Uterus (tissue), 4 donors: ENCODE measurements at places on chromosomes 4 and X. TPM values are rescaled to one million over a fixed set of nuclear protein-coding genes. Genes with fewer than 3 reads are reported as not detected.

The GRIA3 gene
- 13.8 TPM for total RNA-seq

The PLS3 gene
- 129 TPM for total RNA-seq

The TCEAL6 gene
- not detected for total RNA-seq

The SPANXB1 gene
- total RNA-seq, result not detected

The ARR3 gene
- total RNA-seq, result not detected

The MSANTD1 gene
- total RNA-seq, result 3.3 TPM

The FAAH2 gene
- total RNA-seq, result 0.85 TPM

The GATA1 gene
- not detected for total RNA-seq

The PDLIM3 gene
- total RNA-seq, result 131 TPM

The FAM9B gene
- 4.4 TPM for total RNA-seq

DNA sequence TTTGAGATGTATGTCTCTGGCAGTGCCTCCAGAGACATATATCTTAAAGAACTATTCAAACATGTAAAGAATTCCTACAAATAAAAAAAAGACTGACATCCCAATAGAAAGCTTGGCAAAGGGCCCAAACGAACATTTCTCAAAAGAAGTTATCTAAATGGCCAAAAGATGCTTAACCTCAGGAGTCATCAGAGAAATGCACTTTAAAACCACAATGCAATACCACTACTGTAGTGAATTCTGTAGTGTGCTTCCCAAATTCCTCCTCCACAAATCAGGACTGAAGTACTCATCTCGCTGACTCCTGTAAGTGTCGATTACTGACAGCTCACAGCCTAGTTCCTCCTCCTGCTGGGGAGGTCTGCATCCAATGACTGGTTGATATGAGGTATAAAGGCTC, 129.0 kb upstream of the MAMLD1 start:
- DNase-seq, result no peak

DNA sequence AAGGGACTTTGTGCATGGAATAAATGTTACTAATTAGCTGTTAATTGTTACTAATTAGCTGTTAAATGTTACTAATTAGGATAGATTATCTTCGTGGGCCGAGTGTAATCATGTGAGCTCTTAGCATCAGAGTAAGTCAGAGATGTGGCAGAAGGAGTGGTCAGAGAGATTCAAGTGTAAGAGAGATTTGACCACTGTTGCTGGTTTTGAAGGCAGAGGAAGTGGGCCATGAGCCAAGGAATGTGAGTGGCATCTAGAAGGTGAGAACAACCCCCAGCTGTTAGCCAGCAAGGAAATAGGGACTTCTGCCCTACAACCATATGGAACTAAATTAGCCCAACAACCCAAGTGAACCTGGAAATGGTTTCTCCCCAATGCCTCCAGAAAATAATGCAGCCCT, 28.2 kb downstream of the ODAPH start:
- DNase-seq, result no peak

GRCh38 chr4:168723020-168723419, 226.2 kb downstream of the PALLD start:
- DNase-seq, result no peak

DNA sequence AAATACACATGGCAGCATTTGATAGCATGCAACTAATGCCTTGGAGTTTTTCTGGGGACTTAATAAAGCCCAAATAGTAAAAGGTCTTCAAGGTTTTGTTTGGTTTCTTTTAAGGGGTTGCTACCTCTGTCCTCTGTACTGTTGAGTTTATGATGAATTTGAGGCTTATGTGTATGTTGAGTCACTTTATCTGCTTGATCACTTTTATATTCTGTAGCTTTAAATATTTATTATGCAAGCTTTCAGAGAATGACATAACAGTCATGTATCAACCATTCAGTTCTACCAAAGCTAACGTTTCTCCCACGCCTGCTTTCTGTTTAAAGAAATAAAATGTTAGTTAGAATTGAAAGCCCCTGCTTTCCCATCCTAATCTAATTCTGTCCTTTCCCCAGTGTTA, 122.2 kb downstream of the NHS start:
- no peak for DNase-seq

GRCh38 chrX:123665197-123665596, 67.7 kb downstream of the THOC2 start:
- DNase-seq, result no peak

GRCh38 chrX:94908171-94908570, 1234.2 kb downstream of the FAM133A start:
- no peak for DNase-seq

GRCh38 chr4:15318621-15319348, 109.0 kb upstream of the C1QTNF7 start:
- no peak for DNase-seq

- no peak for DNase-seq
Observed at GRCh38 chr4:64766565-64766964, 357.3 kb upstream of the TECRL start.

DNA sequence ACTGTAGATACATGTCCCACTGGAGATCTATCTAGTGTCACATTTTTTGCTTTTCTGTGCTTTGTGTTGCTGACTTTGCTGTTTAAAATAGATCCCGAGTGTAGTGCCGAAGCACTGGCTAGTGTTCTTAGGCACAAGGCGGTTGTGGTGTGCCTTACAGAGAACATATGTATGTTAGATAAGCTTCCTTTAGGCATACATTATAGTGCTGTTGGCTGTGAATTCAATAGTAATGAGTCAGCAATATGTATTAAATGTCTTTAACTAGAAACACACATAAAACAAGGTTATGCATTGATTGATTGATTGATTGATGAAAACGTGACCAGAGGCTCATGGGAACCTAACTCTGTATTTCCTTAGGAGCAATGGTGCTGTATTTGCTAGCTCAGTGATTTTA, 56.2 kb downstream of the COX7B2 start:
- no peak for DNase-seq

DNA sequence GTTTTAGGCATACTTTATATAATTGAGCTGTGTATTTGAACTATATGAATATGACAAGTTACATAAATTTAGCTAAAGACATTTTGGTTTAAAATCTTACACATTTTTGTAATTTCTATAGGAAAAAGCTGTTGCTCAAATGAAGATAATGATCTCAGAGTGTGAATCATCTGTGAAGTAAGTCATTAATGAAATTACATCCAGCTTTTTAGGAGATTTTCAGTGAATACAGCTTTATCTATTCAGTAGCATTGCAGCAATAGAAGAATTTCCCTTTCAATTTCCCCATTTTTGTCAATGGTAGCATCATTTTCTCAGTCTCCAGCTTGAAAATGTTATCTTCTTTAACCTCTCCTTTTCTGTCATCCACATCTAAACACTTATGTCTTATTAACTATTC, 59.5 kb downstream of the CEP135 start:
- DNase-seq, result no peak

DNA sequence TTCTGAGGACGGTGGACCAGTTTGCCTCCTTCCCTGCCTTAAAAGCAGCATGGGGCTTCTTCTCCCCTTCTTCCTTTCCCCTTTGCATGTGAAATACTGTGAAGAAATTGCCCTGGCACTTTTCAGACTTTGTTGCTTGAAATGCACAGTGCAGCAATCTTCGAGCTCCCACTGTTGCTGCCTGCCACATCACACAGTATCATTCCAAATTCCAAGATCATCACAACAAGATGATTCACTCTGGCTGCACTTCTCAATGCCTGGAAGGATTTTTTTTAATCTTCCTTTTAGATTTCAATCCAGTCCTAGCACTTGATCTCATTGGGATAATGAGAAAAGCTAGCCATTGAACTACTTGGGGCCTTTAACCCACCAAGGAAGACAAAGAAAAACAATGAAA, 255.3 kb downstream of the RAPGEF2 start:
- no peak for DNase-seq

DNA sequence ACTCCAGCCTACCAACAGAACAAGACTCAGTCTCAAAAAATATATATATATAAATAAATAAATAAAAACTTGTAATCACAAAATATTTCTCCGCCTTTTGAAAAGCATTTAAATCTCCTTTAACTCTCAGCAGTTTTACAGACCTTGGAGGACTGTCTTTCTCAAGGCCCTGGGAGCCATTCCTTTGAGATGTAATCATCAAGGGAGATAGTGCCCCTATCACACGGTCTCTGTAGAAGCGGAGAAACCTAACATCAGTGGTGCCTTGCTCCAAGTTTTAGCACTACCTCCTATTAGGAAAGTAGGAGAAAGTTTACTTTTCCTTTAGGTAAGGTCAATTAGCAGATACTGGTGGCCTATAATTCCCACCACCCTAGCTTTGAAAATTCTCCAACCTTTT, 58.5 kb downstream of the ANTXR2 start:
- no peak for DNase-seq

GRCh38 chr4:96003951-96004740, 164.3 kb downstream of the PDHA2 start:
- DNase-seq, result no peak

DNA sequence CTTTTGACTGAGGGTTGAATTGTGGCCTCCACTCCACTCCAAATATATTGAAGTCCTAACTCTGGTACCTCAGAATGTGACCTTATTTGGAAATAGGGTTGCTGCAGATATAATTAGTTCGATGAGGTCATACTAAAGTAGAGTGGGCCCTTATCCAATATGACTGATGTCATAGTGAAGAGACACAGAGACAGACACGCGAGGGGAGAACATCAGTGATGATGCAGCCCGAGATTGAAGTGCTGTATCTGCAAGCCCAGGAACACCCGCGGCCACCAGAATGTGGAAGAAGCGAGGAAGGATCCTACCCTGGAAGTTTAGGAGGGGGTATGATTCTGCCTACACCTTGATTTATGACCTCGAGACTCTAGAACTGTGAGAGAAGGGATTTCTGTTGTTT, 279.0 kb downstream of the ANKRD50 start:
- DNase-seq, result no peak

DNA sequence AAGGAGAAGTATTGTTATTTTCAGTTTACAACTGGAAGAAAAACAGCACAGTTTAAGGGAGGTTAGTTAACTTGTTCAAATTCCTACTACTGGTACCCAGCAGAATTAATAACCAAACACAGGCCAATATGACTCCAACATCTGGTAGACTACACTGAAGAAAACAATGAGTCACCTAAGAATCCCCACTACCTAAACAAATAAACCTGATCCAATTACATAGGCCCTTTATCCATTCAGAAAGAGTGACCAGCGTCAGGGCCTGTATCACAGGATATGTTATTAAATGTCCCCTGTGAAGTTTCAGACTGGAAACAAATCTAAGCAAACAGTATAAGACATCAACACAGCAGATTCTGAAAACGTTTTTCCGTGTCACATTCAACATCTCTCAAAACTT, 492.5 kb upstream of the INTU start:
- no peak for DNase-seq

DNA sequence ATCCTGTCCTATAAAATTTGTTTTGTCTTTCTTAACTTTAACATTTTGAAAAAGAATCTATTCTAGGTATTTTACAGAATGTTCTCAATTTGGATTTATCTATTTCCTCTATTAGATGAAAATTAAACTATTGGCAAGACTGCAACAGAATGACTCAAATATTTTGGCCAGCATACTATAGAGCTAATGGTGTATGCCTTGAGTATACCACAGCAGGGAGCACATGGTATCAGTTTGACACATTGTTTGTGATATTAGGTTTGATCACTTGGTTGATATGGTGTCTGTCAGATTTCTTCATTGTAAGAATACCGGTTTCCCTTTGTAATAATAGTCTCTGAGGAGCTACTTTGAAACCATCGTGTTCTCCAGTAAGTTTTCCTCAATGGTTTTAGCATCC, 87.8 kb upstream of the NPNT start:
- DNase-seq, result no peak

GRCh38 chrX:113804819-113805218, 779.1 kb upstream of the HTR2C start:
- DNase-seq, result no peak

DNA sequence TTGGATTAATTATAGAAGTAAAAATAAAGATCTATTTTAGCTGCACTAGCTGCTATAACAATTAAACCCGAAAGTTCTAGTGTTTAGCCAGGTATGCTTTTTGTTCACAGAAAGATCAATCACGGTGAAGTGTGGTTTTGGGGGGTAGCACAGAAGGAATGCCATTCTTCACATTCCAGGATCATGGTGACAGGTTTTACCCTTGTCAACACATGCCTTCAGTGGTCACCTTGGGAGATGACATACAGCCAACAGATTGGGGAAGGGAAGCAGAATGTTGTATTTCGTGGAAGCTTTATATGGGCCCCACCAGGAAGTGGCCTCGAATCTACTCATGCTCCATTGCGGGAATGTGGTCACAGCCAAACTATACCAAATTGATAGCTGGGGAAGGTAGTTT, 753.6 kb downstream of the RAPGEF2 start:
- no peak for DNase-seq

DNA sequence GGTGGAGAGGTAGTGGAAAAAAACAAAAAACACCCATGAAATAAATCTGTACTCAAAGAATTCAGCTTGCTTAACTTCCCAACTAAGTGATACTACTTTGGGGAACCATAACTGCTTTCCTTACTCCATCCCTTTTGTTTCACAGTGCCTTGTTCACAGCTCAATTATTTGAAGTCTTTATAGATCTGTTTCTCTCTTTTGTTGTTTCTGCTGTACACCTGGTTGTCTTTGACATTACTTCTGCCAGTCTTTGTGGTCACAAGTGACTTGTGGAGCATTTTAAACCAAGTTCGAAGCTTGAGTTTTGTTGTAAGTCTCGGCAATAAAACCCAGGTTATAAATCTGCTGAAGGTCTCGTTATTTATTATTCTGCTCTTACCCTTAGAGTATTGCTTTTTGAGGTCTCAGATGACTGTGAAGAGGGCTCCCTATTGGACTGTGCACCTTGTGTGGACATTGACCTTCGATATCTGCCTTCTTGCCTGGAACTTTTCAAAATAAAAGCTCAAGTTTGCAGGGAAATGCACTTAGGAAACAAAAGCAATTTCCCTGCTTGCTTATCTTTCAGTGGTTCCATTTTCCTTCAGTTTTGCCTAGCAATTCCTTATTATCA, 59.8 kb downstream of the ANK2 start:
- DNase-seq, result no peak

DNA sequence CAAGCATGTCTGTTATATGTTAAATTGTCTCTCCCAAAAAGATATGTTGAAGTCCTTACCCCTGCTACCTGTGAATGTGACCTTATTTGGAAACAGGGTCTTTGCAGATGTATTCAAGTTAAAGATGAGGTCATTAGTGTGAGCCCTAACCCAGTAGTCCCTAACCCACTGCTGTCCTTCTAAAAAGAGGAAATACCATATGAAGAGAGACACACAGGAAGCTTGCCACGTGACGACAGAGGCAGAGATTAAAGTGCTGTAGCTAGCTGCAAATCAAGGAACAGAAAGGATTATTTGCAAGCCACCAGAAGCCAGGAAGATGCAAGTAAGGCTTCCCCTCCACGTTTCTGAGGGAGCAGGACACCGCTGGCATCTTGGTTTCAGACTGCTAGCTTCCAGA, 150.1 kb downstream of the HNRNPD start:
- DNase-seq, result no peak

GRCh38 chrX:21975812-21976211, 35.3 kb downstream of the SMS start:
- no peak for DNase-seq

DNA sequence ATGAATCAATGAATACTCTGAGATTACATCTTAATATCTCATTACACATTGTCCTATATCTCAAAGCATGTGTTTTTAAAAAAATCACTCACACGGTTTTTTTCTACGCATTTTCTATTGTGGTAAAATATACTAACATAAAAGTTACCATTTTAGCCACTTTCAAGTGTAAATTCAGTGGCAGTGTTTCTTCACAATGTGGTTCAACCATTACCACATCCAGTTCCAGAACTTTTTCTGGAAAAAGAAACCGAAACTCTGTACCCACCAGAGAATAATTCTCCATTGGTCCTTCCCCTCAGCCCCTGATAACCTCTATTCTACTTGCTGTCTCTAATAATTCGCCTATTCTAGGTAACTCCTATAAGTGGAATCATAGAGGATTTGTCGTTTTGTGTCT, 35.3 kb upstream of the ACSL1 start:
- no peak for DNase-seq

- DNase-seq, result no peak
Observed at GRCh38 chr4:112073181-112073580, 72.1 kb upstream of the FAM241A start.
